ENCODE measurements at places on chromosomes 12 and 14.

DNA sequence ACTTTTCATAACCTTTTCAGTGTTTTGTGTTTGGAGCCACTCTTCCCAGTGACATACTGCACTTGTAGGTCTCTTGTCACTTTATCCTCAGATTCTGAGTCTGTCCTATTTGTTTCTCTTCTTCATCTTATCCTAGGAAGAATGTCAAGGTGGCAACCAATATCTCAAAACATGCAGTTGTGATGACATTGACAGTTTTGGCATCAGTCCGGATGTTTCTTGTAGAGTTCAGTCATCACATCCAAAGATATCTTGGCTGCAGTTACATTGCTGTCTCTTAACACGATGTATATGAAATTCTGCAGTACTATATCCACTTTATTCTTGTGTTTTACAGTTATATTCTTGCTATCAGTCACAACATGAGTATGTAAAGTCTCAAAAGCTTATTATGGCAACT is 6.4 kb downstream of the ADIPOR2 start:
- no peak for DNase-seq

GRCh38 chr12:10364815-10365622 is 24.8 kb downstream of the KLRK1 start:
- peak; percentile 79 for DNase-seq

GRCh38 chr12:55930771-55931316 is at the start of gene DGKA:
Gene DGKA, plus strand, starts transcription at chr12:55931162. Its CDS starts 5,342 bp downstream, at chr12:55936504.
- DNase-seq: peak; percentile 49

- no peak for DNase-seq
Observed at GRCh38 chr14:102249041-102249440, 55.9 kb downstream of the MOK start.

- no peak for DNase-seq
Observed at GRCh38 chr14:106850913-106851825, 1324.8 kb downstream of the TMEM121 start.

DNA sequence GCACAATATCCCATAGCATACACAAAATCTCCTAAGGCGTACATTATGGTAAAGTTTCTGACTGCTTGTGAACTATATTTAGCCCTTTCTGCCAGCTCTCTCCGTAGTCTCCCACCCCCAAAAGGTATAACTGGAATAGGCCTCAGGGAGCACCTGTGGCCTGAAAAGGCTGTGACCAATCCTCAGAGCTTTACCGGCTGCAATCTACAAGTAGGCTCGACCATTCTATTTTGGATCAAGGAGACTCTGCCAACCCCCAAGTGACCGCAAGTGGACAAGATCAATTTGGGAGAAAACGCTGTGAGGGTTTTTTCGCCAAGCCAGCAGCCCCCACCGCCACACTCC is 1.2 kb downstream of the PPTC7 start:
- DNase-seq: no peak

DNA sequence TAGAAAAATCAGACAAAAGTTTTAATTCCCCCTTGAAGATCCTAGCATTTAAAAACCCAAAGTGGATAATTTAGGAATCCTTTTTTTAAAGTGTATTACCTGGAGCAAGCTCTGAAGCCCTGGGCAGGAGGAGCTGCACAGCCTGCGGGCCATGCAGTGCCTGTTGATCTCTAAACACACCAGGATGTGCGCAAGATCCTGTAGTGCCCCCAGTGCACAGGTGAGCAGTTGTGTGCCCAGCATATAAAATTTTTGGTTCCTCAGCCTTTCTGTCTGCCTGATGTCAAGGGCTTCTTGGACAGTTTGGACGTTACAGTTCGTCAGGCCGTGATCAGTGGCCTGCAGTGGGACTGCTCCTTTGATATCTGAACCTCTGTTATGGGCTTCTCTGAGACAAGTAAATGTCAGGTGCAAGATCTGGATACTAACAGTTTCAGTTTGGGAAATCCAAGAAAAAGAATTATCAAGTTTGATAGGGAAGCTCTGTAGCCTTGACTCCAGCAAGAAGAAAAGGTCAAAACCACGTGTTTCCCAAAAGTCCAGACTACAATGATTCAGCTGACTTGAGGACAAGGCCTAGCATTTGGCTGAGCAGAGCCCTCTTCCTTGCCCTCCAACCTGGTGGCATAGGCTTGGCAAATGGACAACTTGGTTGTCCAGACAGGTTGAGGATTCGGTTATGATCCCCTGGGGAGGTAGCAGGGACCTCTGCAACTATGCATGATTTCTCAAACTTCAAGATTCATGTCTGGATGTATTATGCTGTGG is 1.0 kb downstream of the ATXN7L3B start:
- DNase-seq: peak; percentile 30
